ENCODE measurements at places on chromosomes 5 and 9.

DNA sequence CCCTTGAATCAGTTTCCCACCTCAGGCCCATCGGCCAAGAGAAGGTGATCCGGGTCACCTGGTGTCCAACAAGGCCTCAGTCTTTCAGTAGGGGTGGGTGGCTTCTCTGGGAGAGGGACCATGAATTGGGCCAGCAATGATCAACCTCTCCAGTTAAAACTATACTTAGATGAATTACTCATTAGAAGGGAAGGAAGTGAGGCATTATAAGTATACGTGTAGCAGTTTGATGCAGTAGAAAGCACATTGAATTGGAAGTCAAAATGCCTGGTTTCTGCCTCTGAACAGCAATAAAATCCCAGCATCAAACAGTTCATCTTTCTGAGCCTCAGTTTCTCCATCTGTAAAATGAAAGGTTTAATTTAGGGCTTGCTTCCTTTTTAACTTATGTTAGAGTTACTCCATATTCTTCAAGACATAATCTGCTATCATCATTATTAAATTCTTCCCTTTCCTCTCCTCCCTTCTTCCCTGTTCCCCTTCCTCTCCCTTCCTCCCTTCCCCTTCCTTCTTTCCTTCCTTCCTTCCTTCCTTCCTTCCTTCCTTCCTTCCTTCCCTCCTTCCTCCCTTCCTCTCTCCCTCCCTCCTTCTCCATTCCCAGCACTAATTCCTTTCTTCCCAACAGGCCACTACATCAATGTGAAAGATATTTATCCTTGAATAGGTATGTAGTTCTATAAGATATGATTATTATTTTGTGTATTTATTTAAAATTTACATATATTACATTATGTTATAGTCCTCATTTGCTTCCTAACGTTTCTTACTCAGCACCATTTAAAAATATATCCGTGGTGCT lies 18.6 kb upstream of the TMEM174 start:
- DNase-seq, result no peak

DNA sequence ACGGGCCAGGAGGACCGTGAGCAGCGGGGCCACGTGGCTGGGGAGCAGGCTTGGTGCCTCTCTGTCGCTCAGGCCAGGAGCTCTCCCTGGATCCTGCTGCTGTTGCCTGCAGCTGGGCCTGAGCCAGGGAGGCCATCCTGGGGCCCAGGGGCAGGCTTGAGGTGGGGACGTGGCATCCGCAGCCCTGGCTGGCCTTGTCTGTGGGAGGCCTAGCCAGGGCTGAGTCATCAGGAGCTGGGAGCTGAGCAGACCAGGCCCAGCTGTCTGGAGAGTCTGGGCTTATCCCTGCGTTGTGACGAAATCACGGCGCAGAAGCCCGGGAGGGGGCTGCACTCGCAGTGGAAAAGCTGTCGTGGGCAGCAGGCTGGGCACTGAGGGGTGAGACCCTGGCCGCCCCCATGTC lies 138.8 kb upstream of the COL5A1 start:
- no peak for DNase-seq

- DNase-seq, result no peak
Observed at GRCh38 chr5:126445502-126446174, 22.4 kb downstream of the GRAMD2B start.

GRCh38 chr5:89901983-89902382 lies 507.6 kb downstream of the CETN3 start:
- no peak for DNase-seq

- DNase-seq, result no peak
Observed at GRCh38 chr5:95873351-95873750, 50.8 kb upstream of the GLRX start.

- DNase-seq, result no peak
Observed at GRCh38 chr5:152462021-152462721, 57.1 kb upstream of the NMUR2 start.

GRCh38 chr5:101091902-101092301 lies 188.8 kb upstream of the ST8SIA4 start:
- no peak for DNase-seq

DNA sequence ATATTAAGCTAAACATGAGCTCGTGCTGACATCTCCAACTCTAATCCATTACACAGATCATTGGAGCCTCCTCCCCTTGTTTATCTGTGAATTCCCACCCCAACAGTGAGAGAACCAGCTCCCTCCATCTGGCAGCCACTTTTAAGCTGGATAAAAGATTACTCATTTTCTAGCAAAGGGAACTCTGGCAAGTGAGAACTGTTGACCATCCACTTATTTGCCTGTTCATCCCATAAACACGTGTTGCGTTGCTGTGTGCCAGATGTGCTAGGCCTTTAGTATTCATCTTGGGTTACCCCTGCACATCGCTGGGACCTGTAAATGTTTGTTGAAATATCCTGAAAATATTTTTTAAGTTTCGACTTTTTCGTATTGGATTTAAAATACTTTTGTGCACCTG lies 2.4 kb upstream of the TOR1A start:
- no peak for DNase-seq

DNA sequence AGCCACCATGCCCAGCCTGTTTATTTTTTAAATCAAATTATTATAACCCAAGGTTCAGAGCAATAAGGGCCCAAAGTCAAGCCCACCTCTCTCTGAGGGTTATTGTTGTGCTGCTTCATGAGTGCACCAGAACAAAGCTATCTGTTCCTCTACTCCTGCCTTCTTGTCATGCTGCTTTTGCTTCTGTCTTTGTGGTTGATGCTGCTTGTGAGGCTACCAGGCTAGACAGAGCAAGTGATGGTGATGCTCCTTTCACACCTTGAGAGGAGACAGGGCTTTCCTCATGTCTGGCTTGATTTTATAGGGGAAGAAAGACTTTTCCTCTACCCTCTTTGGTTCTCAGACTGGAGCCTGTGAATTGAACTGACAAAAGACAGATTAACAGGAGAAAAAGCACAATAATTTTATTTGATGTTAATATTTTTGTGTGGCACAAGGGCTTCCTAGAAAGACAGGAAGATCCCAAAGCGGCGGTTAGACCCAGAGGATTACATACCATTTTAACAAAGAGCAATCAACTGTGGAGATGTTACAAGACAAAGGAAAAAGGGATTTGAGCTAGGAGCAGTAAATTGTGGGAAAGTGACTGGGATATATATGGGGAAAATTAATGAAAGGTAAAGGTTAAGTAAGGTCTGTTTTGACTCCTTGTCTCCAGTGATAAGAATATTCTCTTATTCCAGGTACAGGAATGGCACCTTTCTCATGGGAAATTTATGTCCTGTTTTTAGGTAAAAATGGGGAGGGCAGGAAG lies 4.4 kb upstream of the CD180 start:
- DNase-seq, result no peak

DNA sequence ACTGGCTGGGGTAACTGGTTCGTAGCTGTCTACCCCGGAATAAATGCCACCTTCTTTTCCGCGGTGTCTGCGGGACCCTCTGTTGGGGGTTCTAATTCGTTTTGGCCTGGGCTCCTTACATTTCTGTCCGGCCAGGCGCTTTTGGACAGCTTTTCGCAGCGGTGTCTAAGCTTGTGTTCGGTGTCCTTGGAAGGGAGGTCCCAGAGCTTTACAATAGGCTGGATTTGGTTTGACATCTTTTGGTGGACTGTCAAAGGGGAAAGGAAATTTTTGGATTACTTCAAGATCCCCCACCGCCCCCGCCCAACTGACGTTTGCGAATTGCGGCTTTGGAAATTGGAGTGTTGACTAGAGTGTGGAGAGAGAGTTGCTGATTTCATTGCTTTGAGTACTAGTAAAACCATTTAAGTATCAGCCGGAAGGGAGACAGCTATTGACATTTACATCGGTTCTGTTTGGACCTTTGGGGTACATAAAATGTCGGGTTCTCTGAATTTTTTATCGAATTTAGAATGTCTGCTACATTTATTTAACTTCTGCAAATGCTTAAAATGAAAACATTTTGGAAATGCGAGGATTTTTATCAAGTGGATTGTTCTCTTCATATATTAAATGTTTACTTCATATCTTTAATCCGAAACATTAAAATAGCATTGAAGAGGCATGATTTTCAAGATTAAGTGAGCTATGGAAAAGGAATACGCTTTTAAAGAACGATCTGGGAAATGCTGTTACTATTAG lies 4.7 kb upstream of the PURA start:
- no peak for DNase-seq
